ENCODE measurements at places on chromosomes 3 and 15.

GRCh38 chr15:36911322-36911944, 188.9 kb downstream of the MEIS2 start:
- DNase-seq: no peak

GRCh38 chr3:98770261-98771039, 7.3 kb downstream of the ST3GAL6 start:
- DNase-seq: no peak

GRCh38 chr3:11370191-11370590, 98.0 kb downstream of the ATG7 start:
- no peak for DNase-seq

- peak; percentile 41 for DNase-seq
Observed at GRCh38 chr3:48561045-48561736, 2.4 kb downstream of the UCN2 start.

GRCh38 chr15:65778269-65778668, 13.8 kb downstream of the DENND4A start:
- no peak for DNase-seq
